ENCODE measurements at places on chromosomes 5 and 9.

DNA sequence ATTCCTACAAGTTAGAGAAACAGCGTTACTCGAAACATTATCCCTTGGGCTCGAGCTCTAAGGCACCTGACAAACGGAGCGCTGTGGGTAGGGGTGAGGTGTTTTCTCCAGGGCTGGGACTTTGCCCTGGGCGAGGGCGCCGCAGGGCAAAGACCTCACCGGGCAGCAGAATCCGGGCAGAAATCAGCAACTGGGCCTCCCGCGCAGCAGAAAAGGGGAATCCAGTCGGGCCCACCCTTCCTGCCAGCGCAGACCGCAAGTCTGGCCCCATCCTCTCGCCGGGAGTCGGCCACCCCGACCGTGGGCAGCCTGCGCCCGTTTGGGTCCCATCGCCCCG, 430 bp upstream of the MSH3 start:
- peak; percentile 73 for DNase-seq

DNA sequence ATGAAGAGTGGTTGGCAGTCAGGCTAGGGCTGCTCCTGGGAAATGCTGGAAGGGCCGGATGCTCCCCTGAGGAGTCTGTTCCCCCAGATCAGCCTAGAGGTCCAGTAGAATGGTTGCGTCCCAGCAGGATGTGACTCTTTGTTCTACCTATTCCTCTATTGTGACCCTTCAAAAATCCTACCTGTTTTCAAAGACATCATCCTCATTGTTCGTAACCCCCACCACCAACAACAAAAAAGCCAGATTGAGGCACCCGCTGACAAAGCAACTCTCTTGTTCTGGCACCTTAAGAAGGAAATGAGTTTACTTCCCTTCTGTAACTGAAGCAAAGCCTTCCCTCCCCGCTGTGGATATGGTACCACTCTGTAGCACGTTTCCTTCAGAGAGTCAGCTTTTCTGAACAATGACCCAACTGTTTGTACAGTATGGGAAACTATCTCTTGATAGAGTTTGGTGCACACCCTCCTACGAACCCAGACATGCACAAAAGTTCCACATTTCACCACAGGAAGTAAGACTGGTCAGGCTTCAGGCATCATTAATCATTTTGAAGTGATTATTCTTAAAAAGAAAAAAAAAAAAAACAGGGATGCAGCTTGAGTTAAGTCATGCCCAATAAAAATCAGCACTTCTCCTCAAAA, 207.2 kb downstream of the ENC1 start:
- no peak for DNase-seq

DNA sequence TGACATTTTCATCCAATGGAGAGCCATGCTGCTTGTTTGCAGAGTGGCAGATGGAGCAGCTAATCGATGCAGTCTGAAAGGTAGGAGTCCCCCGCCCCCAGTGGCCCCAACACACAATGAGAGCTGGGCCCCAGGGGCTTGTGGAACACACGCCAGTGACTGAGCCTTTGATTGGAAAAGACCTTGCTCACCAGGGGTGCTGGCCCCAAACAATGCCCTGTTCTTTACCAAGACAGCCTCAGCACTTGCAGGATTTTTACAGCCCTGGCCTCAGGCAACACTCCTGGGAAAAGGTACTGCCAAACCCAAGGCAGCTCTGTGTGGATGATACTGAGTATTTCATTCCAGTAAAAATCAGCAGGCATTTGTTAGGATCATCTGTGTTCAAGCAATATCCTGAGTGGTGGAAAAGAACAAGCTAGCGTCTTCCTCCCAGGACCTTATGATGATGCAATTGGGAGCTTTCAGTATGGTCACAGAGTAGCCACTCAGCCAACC, 276.8 kb upstream of the CLINT1 start:
- DNase-seq: no peak

DNA sequence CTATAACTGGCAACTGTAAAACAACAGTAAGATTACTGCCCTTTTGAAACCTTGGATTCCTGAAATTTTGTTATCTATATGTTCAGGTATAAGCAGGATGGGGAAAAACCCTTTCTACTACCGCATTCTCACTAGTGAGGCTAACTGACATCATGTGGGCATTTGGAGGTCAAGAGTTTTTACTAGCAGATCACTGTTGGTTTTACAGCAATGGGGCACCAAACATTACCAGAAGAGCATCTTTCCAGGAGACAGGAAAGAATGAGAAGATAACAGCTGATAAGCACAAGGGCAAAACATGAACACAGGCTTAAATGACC, 20.9 kb upstream of the TTC33 start:
- no peak for DNase-seq

DNA sequence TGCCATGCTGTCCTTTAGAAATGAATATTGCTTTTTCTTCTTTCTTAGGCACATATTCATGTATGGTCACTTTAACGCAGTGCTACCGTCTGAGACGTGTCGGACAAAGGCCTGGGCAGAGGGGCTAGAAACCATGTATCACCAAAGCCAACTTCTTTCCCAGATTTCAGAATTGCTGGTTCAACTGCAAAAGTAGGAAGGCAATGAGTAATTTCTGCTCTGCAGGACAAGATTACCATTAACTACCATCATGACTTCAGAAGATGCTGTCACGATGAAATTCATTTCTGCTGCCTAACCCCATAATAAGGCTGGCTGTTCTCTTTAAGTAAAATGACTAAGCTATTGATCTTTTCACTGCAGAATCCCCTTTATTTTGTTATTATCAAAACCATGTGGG, 306.7 kb downstream of the PDE4D start:
- DNase-seq: no peak

DNA sequence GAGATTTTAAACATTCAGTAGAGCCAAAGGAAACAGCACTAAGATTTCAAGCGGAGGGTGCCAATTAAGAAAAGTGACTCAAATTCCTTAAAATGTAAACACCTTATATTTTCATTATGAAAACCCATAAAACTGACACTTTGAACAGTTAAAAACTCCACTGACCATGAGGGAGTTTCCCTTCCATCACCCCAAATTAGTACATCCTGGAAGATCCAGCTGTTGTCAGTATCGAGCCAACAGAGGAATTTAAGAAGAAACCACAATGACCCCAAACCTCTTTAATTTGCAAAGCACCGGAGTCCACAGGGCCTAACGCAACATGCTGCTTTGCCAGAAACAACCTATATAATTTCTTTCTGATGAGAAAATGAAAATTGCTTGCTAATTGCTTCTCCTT, 41.3 kb downstream of the ROR2 start:
- no peak for DNase-seq

GRCh38 chr5:152855441-152855840, 450.4 kb upstream of the NMUR2 start:
- no peak for DNase-seq

DNA sequence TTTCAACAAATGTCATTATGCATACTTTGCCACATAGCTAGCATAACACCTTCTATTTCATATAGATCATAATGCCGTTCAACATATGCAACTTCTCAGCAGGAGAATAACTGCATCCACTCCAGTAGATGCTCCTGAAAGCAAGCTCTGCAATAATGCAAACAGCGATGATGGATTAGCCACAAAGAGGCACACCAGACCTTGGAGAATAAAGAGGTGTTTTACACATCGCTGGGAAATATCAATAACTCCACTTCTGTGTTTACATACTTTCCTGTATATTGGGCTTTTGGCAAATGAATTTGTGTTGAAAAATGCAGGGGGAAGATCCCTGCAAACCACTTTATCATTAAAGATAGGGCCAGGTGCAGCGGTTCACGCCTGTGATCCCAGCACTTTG, 271.5 kb upstream of the PANK3 start:
- DNase-seq: no peak
